ENCODE measurements at places on chromosomes 11 and 22. TPM values are rescaled to one million over a fixed set of nuclear protein-coding genes. Genes with fewer than 3 reads are reported as not detected.

- no peak for DNase-seq
Observed at GRCh38 chr11:13352711-13353110, 75.1 kb downstream of the BMAL1 start.

DNA sequence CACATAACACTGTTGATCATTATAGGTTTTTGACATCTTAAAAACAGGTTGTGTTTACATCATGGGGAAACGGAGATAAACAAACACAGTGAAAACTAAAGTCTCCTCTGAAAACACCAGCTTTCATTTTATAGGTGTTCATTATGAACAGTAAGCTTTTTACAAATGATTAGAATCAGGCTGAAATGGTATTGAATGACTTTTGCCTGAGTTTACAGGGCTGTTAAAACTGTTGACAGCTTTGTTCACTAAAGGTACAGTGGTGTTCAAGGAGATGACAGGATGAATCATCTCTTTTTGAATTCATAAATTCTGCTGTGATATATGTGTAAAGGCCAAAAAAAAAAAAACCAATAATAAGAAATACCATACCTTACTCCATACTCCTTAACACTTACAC, 184.6 kb upstream of the CNTN5 start:
- DNase-seq, result no peak

Gene SCN2B
- 3.3 TPM for total RNA-seq

Gene SMTNL1
- not detected for total RNA-seq

Data from left cardiac atrium (tissue), 4 donors.